ENCODE measurements at places on chromosomes 5 and 9.
A peak's percentile ranks its signal among the peaks of the same experiment; 100 is the strongest.

- no peak for DNase-seq
Measured at GRCh38 chr5:87649455-87649854, 236.7 kb upstream of the CCNH start.

- DNase-seq: no peak
Measured at GRCh38 chr5:66517351-66517750, 78.8 kb upstream of the MAST4 start.

DNA sequence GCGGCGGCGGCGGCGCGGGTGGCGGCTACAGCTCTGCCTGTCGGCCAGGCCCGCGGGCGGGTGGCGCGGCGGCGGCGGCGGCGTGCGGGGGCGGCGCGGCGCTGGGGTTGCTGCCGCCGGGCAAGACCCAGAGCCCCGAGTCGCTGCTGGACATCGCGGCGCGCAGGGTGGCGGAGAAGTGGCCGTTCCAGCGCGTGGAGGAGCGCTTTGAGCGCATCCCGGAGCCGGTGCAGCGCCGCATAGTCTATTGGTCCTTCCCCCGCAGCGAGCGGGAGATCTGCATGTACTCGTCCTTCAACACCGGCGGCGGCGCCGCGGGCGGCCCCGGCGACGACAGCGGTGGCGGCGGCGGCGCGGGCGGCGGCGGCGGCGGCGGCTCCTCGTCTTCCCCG is 296 bp downstream of the ZSWIM6 start:
- peak; percentile 35 for DNase-seq

GRCh38 chr9:35229779-35230143 is 68.0 kb downstream of the UNC13B start:
- DNase-seq: no peak

- DNase-seq: no peak
Measured at GRCh38 chr9:105206496-105206820, 38.0 kb upstream of the SLC44A1 start.

- no peak for DNase-seq
Measured at GRCh38 chr9:114237781-114238180, 82.4 kb downstream of the COL27A1 start.

DNA sequence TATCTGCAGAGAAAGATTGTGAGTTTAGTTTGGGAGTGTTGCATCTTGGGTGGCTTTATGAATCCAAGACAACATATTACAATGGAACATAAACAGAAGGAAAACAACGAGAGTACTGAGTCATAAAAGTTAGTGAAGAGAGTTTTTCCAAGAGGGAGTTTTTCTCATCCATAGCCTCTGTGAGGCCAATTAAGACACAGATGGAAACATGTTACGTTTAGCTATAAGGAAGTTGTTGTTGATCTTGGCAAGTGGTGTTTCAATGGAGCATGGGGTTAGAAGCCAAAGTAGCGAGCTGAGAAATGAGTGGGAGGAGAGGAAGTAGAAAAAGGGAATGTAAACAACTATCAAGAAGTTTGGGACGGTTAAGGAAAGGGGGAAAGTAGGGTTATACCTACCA is 53.3 kb upstream of the SPATA31D4 start:
- no peak for DNase-seq
